ENCODE measurements at places on chromosomes 7 and 10. TPM values are rescaled to one million over a fixed set of nuclear protein-coding genes. Genes with fewer than 3 reads are reported as not detected.

Gene AGMO
- total RNA-seq, result not detected

Gene IL2RA
- not detected for total RNA-seq

Gene HNRNPF
- total RNA-seq, result 143 TPM

DNA sequence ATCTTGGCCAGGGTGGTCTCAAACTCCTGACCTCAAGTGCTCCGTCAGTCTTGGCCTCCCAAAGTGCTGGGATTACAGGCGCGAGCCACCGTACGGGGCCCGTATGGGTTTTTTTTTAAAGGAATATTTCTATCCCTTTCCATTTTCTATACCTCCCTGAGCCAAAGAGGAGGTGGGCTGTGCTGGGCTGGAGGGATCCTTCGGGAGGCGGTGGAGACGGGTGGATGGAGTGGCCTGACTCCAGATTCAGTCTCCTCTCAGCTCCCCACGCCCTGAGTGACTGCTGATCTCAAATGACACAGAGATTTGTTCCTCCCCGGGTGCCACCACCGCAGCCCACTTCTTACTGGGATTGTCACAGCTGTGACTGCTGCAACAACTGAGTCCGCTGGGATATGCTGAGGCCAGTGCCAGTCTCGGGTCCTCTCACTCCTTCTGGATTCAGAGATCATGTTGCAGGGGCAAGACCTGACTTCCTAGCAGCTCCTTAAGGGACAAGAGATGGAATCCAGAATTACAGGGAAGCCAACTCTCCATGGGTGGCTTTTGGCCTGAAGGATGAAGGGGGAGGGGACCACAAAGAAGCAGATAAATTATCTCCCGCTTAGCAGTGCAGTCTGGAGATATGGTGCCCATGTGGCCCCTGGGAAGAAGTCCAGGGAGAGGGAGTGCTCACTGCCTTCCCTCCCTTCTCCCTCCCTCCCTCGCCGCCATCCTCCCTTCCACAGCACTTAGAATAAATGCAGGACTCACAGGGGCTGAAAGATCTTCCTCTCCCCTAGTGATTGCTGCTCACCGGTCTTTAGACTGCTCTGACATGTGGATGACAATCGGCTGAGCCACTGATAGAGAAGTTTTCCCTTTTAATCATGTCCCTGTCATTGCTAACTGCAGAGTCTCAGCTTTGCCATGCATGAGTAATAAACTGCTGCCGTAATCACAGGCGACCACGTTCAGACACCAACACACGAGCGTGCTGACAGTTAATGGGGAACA lies 14.3 kb downstream of the GALNT17 start:
- no peak for DNase-seq

DNA sequence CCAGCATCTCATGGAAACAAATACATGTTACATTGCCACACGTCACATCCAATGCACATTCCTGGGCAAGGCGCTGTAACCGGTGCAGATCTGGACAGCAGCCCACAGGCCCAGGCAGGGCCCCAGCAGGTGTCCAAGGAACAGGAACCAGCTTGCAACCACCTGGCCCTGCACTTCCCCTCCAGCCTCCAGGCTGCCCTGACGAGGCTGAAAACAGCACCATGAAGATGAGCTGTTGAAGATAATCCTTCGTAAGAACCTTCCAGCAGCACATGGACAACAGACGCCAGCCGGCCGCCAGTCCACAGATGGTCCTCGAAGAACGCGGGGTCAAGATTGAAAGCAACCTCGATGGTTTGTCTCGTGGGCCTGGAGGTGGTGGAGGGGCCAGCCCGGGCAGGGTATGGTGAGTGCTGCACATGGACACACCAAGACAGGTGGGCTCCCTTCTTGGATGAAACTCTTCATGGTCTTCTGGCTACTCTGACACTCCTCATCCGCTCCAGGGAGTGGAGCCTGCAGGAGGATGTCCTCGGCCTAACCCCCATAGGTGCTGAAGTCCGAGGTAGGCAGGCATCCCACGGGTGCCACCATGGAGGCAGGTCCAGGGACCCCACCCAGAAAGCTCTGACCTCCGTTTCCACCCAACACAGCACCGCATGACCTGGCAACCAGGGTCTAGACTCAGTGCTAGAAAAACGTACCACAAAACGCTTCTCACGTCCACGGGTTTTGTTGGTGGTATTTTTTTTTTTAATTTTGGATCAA lies 22.9 kb downstream of the PDGFA start:
- DNase-seq, result no peak

Gene KLF14
- not detected for total RNA-seq

GRCh38 chr10:132865171-132865631 lies 77.2 kb downstream of the CFAP46 start:
- no peak for DNase-seq

Gene TCAF2
- total RNA-seq, result 6.7 TPM

GRCh38 chr10:81876253-81877077 lies 1.5 kb downstream of the NRG3 start:
- no peak for DNase-seq

Gene CYP51A1
- total RNA-seq, result 124 TPM

DNA sequence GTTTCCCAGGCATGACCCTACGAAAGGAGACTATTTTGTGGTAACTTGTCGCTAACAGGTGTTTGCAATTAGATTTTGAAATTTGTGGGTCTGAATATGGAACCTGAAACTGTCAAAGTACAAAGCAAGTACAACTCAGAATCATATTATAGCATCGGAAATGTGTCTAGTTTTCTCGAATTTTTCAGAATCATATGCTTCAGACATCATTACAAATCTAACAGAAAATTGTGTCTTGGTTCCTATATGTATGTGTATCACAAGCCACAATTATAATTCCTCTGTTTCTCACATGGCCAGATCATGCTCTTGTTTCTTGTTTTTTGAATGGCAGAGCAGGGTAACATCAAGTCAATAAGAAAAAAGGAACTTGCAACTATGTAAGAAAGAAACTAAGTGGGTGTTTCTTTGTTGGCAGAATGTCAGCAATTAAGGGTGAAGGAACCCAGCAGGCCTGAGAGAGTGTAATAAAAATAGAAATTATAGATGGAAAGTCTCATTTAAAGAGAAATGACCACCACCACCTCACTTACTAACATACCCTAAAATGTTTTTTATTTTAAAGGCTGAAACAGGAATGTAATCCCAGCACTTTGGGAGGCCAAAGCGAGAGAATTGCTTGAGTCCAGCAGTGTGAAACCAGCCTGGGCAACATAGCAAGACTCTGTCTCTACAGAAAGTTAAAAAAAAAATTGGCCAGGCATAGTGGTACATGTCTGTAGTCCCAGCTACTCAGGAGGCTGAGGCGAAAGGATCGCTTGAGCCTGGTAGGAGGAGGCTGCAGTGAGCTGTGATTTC lies 51.3 kb downstream of the PRTFDC1 start:
- DNase-seq, result peak; percentile 44

Gene ABCC2
- 0.05 TPM for total RNA-seq

GRCh38 chr10:61175316-61175715 lies 231.3 kb upstream of the RHOBTB1 start:
- DNase-seq, result no peak

GRCh38 chr7:140489026-140489359 lies 9.7 kb upstream of the MKRN1 start:
- DNase-seq, result no peak

Gene NXPH1
- 0.13 TPM for total RNA-seq

DNA sequence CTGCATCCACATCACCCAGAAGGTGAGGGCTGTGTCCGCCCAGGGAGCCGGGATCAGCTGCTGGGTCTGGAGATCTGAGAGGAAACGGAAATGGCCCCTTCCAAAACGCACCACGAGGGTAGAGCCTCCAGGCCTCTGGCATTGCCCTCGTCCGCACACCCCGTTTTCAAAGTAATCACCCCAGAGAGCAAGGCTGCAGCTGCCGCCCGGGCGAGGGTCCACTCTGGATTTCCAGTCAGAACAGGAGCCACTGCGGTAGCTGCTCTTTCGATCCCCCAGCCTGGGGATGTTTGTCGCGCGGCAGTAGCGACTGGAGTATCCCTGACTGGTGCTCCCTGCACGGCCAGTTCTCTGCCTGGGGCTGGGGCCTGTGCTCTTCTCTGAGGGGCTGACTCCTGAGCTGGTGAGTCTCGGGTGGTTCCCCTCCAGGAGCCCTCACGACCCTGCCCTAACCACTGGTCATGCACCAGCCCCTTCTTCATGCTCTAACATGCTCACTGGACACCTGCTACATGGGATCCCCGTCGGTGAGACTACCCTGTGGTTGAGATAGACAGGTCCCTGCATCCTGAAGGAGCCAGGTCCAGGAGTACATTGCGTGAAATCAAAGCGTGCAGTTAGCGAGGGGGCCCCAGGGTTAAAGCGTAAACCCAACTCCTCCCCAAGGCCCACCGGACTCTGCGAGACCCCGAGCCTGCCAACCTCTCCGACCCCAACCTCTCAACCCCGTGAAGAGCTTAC lies 99.2 kb downstream of the FOXL3 start:
- no peak for DNase-seq

Gene CPVL
- total RNA-seq, result 0.62 TPM

Gene NPFFR1
- total RNA-seq, result not detected

- DNase-seq, result peak; percentile 24
Measured at GRCh38 chr7:104207348-104207730, 474 bp downstream of the ORC5 start.

GRCh38 chr7:128831994-128832879 lies 2.0 kb downstream of the FLNC start:
- DNase-seq, result peak; percentile 98

DNA sequence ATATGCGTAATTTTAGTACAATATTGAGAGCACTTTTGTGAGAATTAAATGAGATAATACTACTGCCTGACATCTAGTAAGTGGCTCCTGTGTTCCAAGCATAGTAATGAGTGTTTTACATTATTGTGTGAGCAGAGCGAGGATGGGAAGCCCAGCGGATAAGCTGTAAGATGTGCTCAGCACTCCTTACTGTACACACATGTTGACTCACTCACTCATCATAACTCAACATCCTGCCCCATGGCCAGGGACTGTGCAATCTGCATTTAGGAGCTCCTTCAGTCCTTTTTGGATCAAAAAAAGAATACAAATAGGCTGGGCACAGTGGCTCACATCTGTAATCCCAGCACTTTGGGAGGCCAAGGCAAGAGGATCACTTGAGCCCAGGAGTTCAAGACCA lies 72.9 kb upstream of the NEBL start:
- DNase-seq, result no peak

DNA sequence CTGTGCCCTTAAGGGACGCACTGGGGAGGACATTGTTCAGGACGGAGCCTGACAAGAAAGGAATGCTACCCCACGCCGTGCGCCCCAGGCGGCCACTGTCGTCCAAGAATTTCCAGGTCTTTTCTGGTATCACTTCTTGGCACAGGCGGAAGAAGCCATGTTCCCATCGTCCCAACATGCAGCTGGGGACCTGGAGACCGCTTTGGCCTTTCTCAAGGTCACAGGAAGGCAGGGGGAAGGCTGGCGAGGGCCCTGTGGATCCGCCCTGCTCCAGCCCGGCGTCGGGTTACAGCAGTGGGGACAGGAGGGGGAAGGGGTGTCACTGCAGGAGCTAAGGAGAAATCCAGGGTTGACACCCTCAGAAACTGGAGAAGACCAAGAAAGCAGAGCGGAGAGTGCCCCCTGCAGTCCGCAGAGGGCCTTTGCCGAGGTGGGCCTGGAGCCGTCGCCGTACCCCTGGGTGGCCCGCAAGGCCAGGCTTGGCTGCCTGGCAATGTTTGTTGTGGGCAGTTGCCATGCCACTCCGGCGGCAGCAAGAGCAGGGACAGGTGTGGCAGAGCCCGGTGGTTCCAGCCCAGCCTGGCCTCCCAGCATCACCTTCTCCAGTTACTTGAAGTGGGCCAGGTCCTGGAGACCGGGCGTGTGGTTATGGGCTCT lies 104.1 kb downstream of the LHPP start:
- peak; percentile 58 for DNase-seq

Gene SPDYE18
- not detected for total RNA-seq

- no peak for DNase-seq
Measured at GRCh38 chr10:22724773-22725172, 10.4 kb upstream of the PIP4K2A start.

- peak; percentile 64 for DNase-seq
Measured at GRCh38 chr7:12729112-12729511, 41.7 kb downstream of the ARL4A start.

DNA sequence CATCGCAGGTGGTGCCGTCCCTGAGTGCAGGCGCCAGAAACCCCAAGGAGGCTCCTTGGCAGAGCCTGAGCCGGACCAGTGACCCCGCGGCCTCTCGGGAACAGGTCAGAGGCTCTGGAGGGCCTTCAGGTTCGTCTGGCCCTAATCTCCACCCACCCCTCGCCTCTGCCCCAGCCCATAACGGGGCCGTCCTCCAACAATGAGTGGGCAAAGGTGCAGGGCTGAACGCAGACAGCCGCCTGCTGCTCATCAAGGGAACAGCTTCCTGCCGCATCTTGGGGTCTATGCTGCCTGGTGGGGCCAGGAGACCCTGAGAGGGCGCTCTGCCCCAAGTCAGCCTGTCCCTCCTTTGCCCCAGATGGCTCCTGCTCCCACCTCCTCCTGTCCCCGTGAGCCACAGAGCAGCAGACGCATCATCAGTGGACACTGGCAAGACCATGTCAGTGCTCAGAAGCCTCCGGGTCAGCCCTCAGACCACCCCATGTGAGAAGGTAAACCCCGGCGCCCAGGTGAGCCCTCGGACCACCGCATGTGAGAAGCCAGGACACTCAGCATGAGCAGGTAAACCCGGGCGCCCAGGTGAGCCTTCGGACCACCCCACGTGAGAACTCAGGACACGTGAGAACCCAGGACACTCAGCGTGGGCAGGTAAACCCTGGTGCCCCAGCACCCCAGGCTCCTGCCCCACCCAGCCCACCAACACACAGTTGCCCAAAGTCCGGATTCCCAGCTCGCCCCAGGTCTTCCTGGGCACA lies 142.0 kb downstream of the PTPRN2 start:
- no peak for DNase-seq

Gene SPACDR
- total RNA-seq, result 0.31 TPM

DNA sequence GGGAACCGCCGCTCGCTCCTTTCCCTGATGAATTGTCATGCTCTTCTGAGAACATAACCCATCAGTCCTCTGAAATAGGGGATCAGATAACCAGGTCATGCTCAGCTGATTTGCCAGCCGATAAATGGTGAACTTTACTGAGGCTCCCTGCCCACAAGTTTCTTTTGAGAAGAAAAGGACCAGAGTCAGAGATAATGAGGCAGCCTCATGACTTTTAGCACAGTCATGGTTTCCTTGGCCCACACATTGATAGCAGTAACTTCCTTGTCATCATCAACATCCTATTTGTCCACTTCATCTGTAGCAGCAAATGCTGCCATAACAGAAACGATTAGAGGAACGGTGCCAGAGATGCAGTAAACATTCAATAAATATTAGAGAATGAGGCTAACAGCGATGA lies 509.0 kb downstream of the GATA3 start:
- DNase-seq, result no peak

Gene ENKUR
- total RNA-seq, result not detected

GRCh38 chr10:114525368-114525949 lies 121.2 kb upstream of the AFAP1L2 start:
- no peak for DNase-seq

Measured in myocyte (in vitro differentiated cells).